Suppressor macrophage (primary cell): ENCODE measurements at places on chromosomes 4 and X.

DNA sequence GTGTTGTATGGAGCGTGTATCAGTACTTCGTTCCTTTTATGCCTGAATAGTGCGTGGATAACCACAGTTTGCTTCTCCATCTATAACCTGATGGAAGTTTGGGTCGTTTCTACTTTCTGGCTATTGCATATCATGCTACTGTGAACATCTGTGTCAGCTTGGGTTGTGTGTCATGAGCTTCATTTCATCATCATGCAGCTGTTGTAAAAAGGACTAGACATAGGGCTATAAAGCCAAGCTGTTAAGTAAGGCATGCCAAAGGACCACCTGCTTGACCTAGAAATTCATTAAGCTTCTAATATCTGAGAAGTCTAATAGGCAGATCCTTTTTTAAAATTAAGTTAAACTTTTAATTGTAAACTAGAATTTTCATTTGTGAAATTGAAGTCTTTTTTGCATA lies 18.4 kb downstream of the SMS start:
- DNase-seq: peak; percentile 30

DNA sequence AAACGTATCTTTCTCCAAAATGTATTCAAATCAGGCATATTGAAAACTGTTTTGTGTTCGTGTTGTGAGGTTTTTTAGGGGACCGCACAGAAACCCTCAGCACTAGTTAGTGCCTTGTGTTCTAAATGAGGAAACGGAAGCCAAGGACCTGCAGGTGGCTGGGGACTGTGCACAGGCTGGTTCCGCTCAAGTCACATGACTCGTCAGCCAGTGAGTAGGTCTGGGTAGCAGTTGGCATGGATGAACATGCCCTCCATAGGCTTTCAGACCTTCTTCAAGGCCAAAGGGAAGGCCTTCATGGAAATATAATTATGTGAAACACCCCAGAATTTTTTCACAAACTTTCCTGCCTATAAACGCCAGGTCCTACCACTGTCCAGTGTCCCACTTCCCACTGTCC lies 1.3 kb upstream of the F11 start:
- DNase-seq: no peak

DNA sequence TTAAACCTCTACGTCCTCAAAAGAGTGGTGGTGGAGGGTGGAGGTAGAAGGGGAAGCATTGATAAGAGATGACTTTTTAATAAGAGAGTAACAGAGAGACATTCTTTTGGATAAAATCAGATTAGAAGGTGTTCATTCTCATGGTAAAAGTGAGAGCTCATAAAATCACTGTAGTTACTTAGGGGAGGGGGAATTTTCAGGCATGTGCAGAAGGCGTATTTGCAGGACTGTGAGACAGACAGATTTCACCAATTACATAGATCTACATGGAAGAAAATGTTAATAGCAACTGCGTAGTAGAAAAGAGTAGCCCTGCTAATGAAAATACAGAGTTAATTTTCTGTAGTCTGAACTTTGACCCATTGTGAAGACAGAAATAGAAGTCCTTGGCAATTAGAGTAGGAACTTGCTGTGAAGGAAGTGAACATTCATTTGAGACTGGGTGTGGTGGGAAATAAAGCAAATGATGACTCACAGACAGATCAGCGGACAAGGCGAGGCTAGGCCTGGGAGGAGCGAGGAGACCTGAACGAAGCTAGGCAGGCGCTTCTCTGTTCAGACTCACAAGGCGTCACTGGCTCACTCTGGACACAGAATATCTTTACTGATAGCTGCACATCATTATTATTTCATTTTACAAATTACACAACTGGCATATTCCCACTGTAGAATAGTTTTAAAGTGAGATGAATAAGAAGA lies 57.2 kb upstream of the FAM9C start:
- DNase-seq: peak; percentile 87

DNA sequence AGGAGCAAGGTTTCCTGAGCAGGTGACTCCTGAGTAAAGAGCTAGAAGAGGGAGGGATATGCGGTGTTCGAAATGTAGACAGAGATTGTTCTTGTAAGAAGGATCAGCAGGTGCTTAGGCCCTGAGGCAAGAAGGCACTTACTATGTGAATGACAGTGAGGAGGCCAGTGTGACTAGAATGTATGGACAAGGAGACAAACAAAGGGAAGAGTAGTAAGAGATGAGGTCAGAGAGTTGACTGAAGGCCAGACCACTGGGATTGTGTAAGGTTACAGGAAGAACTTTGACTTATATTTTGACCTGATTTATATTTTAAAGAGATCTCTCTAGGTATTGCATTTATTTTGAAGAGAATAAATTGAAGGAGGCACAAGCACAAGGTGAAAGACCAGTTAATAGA lies 118.4 kb upstream of the ENPEP start:
- no peak for DNase-seq
